ENCODE measurements at places on chromosomes 1 and 21.

- no peak for DNase-seq
Measured at GRCh38 chr1:51973587-51974474, 16.7 kb downstream of the RAB3B start.

GRCh38 chr1:76666499-76666898, 200.8 kb upstream of the ST6GALNAC5 start:
- no peak for DNase-seq

DNA sequence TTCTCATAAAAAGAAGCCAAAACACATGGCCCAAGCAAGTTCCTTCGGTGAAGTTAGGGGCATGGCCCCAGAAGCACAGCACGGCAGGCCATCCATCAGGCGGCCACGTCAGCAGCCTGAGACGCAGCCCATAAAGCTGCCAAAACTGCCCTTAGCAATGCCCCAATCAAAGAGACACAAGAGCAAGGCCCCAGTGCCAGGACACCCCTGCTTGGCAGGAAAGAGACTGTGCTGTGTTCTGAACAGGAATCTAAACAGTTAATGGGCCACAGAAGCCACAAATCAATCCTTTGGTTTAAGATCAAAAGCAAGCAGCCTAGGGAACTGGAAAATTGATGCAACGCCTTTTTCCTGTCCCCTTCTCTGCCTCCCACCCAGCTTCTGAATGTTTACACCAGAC, 497.0 kb upstream of the USP24 start:
- no peak for DNase-seq

DNA sequence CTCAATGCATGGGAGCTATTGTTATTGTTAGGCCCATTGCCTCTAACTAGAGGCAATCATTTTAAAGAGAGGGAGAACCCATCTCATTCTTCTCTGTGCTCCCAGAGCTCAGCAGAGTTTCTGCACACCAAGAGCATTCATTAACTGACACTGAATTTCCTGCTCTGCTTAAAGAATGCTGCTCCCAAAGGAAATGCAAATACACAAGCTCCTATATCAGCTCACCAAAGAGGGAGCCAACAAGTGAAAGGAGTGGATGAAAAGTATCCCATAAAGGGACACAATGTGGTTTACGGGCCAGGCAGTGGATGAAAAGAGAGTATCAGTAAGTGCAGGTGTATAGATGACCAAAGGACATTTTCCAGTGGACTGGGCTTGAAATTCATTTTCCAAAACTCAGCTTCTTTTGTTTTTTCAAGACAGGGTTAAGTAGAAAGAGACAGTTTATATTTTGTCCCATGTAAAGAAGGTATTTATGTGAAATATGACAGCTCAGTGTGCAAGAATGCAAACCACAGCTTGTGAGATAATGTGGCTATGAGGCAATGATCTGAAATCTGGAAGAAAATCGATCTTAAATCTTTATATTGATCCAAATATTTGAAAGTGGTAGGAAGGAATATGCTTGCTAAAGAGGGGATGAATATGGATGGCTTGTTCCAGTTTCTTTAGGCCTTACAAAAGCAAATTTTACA, 207.7 kb upstream of the CAMK1G start:
- DNase-seq = no peak

DNA sequence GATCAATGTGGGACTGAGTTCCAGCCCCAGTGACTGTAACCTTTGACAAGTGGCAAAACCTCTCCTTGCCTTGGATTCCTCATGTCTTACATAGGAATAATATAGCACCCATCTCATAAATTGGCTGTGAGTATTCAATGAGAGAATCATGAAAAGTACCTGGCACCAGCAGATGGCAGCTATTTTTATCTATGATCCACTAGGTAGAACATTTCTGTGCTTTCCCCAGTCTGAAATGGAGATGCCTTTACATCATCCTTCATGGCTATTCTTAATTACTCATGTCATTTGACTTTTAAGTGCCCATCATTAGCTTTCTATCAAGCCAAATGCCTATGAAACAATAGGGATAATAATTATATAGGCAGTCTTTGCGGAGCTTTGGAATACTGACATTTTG, 130.1 kb downstream of the TGFB2 start:
- DNase-seq = no peak

DNA sequence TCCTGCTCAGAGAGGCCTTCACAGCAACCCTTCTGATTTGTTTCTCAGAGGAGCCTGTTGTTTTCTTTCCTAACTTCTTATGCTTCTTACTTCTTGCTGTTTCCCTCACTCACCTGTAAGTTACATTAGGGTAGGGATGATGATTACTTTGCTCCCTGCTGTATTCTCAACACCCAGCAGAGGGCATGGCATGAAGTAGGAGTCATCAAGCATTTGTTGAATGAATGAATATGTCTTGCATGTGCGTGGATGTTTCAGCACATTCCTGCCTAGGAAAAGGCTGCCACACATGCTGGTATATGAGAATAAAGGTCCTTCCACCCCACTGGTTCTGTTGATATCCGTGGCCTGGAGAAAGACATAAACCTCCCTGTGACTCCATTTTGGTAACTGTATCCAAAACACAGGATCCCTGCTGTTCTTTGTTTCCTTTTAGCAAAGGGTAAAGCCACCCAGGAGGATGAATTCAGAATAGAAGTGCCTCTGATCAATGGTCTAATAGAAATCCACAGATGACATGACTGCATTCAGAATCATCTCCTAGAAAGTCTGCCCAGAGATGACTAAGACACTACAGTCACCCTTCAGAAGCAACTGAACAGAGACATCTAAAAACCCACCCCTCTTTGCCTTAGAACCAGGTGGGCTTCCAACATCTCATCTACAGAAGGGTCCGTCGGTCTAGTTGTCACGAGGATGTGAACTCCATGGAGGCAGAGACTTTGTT, 168.8 kb downstream of the ZSCAN20 start:
- DNase-seq = no peak

DNA sequence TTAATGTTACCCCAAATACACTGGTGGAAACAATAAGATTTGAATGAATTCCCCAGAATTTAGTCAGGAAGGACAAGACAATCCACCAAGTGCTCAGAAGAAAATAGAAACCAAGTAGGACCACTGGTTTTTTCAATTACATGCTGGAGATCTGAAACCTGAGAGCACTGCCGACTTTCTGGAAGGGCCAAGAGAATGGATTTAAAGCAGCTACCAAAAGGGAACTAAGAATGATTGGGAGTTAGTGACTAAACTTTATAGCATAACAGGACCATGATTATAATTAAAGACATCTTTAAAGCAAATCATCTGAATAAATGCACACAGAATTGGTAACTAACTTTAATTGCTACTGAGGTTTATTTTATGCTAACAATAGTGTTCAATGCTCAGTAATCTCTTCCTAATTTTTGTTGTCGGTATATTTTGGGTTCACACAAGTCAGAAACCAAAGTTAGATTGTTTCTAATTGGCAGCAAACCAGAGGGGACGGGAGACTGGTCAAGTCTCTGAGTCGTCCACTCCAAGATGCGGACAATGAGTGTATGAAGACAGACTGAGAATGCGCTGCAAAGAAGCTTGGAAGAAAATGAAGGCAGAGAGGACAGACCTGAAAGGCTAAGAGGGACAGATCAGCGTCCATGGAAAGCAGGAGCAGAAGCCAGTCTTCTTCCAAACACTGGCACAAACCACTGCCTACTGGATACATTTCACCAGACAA, 2.3 kb upstream of the RGS13 start:
- DNase-seq = no peak

GRCh38 chr1:109722908-109723691, 11.0 kb downstream of the GSTM5 start:
- DNase-seq = no peak

- DNase-seq = no peak
Measured at GRCh38 chr1:188004849-188005248, 1176.1 kb downstream of the PLA2G4A start.

- peak; percentile 55 for DNase-seq
Measured at GRCh38 chr1:41741244-41741643, 177.5 kb downstream of the HIVEP3 start.

DNA sequence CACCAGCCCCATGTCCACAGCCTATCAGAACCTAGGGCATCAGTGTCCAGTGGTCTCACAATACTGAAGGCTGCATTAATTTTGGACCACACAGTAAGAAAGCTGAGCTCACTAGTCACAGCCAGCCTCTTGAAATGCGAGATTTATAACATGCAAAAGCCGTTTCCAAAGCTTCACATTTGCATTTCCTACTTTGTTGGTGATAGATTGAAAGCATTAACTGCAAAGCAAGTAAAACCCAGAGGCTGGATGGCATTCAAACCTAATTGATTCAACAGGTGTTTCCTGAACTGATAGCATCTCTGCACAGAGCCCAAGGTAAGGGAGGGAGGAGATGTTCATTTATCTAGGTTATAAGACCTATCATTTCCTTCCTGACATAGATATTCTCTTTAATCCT, 410.1 kb downstream of the OMA1 start:
- DNase-seq = no peak

- DNase-seq = no peak
Measured at GRCh38 chr1:183313063-183313462, 105.1 kb downstream of the NMNAT2 start.

- DNase-seq = no peak
Measured at GRCh38 chr1:165924117-165924516, 96.7 kb downstream of the UCK2 start.

DNA sequence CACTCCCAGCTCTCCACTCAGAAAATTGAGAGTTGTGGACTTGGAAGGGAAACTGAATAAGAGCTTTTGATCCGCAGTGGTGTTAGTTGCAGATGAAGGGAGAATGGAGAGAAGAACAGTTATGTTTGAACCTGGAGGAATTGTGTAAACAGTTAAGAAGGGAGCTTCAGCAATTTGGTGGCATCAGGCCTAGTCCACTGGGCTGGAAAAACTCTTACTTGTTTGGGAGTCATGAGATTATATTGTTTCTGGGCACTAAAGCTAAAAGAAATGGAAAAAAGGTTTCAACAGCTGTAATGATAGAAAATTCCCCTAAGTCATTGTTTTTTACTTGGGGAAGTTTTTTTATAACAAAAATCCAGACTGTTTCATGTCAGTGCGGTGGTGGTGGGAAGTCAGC, 256.1 kb upstream of the C1orf87 start:
- DNase-seq = no peak

DNA sequence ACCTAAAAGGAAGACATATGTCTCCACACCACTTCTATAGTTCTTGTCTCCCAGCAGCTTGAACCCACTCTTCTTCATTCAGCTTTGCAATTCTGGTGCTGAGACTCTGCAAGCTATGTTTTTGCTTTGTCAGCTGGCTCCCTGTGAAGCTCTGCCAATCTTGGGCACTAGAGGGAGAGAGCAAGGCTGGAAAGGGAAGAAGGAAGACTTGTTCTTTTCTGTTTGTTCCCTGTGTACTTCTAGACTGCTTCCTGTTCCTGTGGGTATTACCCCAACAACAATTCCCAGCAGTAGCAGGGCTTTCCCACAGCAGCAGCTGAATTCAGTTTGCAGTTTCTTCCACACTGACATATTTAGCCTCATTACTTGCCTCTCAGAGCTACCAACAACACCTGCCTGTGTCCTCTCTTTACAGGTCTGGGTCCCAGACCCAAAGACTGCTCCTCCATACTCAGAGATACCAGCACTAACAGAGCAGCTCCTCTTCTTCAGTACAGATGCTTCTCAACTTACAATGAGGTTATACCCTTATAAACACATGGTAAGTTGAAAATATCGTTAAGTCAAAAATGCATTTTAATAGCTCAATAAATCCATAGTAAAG, 275.2 kb upstream of the NEGR1 start:
- no peak for DNase-seq

DNA sequence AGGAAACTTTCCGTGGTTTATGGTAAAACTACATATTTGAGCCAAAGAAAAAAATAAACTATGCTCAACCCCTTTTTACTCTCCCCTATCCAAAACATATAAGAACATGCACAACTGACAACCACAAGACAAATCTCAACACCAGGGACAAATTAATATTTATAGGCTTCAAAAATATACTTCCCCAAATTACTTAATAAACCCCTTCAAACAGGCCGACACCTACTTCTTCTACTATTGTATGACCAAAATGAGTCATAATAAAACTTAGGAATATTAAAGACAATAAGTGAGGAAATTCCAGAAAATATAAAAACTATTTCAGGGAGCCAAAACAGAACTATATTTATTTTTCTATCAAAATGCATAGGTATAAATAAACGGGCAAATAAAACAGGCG, 71.5 kb downstream of the TGFBR3 start:
- no peak for DNase-seq

- no peak for DNase-seq
Measured at GRCh38 chr1:21307663-21308305, 17.5 kb upstream of the ECE1 start.

GRCh38 chr1:107533436-107533835, 392.6 kb downstream of the NTNG1 start:
- no peak for DNase-seq

DNA sequence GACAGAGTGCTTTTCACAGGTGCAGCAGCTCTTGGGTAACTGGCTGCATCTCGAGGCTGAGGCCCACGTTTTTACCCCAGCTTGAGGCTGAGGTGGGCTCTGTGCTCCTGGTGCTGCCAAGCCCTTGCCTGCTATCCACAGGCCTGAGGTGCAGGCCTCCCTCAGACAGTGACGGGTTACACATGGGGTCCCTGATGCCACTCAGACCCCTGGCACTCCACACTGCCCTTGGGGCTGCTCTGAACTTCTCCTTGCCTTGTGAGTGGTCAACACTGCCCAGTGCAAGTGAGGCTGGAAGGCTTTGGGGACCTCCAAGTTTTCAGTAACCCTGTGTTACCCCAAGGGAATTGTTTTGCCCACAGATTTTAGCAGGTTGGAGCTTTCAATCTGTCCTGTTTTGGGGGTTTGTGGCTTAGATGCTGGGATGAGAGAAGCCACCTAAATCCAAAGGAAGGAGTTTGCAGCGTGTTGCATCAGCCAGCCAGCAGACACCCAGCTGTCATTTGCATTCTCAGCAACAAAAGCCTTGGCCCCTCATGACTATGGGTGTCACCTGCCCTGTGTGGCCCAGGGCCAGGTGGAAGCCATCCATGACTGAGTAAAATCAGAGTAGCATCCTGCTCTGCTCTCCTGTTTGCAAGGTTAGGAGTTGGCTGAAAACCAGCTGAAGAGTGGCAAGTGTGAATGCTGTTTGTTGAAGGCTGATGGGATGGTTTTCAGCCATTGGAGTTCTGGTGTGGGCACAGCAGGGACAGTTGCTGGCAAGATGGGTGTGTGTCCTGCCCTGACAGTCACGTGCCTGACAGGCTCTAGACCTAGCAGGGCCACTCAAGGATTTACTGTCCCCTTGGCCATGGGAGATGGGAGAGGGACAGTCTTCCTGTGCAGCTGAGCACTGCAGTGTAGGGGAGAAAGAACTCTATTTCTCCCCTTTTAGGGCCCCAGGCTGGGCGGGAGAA, 3.2 kb downstream of the RNF187 start:
- no peak for DNase-seq

DNA sequence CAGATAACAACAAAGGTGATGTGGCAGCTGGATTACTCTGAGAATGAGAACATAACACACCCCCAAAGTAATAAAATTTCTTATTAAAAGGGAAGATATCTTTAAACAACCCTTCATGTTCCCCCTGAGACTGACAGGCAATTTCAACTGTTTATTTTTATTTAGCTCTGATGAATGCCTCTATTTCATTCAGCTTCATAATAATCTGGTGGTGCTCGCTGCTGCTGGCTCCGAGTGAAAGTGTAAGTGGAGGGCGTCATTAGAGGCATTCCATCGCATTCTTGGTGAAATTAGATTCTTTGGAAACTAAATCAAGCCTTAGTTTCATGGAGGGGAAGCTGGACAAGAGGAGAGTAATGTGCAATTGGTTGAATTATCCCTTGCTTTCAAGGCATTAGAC, 128.9 kb downstream of the GRIK1 start:
- DNase-seq = no peak

All from stimulated activated CD4-positive, alpha-beta T cell treated with anti-CD3 and anti-CD28 coated beads, Interleukin-1b, Interleukin-23, amount 100 ng/mL, for 4 hours (primary cell).